ENCODE measurements at places on chromosomes 11 and 22.
A peak's percentile ranks its signal among the peaks of the same experiment; 100 is the strongest.

GRCh38 chr11:10784232-10785145 lies 24.2 kb downstream of the EIF4G2 start:
- peak; percentile 24 for DNase-seq

DNA sequence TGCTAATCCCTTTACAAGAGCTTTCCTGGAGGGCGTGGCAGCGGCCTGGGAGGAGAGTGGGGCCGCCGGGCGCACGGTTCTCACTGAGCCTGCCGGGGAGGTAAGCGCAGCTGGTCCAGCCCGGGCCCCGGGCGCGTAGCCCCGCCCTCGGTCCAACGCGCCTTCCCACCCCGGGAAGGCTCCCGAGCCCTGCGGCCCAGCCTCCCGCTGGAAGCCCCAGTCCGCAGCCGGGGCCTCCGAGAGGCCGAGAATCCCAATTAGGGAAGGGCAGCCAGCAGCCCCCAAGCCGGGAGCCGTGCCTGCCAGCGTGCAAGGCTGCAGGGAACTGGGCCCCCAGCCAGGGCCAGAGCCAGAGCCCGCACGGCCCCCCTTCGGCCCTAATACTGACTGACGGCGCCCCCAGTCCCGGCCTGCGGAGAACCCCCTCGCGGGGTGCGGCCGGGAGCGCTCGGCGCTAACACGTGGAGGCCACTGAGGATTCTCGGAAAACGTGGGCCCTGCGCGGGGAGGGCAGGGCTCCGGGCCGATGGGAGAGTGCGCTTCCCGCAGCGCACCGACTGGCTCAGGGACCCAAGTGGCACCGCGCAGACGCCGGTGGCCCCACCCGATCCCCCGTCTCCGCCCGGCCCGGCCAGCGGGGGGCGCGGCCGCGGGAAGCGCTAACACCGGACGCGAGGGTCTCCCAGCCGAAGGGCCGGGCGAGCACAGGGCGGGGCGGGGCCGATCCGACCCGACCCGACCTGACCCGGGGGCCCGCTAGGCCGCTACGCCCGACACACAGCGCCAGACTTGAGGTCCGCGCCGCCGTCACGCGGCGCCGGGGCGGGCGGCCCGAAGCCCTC lies 5.7 kb downstream of the ZFTA start:
- DNase-seq = no peak

DNA sequence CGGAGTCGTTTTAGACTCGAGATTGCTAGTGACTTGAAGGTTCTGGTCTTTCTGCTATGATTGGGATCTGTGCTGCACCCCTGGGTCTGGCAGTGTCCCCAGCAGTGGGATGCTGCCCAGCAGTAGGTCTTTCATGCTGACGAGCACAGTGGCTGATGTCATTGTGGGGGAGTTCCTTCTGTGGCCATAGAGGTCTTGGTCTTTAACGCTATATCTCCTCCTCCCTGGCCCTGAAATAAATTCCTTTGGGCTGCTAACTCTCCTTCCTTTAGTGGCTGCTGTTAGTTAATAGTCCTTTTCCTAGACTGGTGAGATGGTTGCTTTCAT lies 136.3 kb downstream of the TEAD1 start:
- DNase-seq = peak; percentile 79

GRCh38 chr11:120034176-120034875 lies 103.6 kb downstream of the TRIM29 start:
- no peak for DNase-seq

- no peak for DNase-seq
These were observed 1120.9 kb upstream of the CCDC90B start for GRCh38 chr11:84407091-84407490.

- no peak for DNase-seq
These were observed 172.8 kb upstream of the B3GAT1 start for GRCh38 chr11:134584706-134585445.

- DNase-seq = no peak
These were observed 13.8 kb upstream of the OR56A3 start for GRCh38 chr11:5928271-5928670.

DNA sequence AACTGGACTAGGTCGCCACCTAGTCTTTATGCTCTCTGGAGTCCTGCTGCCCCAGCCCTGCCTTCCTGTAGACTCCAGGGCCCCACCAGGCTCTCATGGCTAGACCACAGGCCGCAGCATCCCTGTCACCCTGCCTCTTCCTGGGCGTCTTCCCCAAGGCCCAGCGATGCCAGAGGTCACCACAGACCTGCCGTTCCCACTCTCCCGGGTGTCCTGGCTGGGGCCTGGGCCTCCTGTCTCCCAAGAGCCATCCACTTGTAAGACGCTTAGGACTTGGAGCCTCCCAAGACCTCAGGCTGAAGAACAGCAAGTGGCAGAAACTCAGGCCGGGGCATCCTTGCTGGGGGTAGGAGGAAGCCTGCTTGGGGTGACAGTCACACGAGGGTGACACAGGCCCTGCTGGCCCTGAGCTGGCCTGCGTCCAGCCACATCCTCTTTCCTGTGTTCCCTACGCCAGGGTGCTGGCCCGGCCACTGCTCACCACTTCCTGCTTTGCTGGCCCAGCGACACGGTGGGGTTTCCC lies 2.0 kb upstream of the TCIRG1 start:
- no peak for DNase-seq

- DNase-seq = no peak
These were observed 113.7 kb downstream of the ETS1 start for GRCh38 chr11:128473636-128474035.

DNA sequence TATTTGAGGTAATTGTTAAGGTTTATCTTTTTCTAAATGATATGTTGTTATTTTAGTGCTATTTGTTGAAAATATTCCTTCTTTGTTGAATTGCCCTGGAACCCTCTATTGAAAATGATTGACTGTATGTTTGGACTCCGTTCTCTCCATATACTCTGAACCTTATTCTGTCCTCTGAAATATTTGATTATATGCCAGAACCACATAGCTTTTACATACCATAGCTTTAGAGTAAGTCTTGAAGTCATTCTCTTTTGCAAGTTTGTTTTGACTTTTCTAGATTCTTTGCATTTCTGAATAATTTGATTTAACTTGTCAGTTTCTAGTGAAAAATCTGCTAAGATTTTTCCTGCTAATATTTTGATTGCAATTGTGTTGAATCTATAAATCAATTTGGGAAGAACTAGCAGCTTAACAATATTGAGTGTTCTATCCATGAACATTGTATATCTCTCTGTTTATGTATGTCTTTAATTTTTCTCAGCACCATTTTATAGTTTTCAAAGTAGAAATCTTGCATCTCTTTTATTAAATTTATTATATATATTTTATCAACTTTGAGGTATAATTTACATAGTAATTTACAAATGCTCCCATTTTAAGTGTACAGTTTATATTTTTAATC lies 51.7 kb upstream of the PITPNB start:
- DNase-seq = peak; percentile 63

DNA sequence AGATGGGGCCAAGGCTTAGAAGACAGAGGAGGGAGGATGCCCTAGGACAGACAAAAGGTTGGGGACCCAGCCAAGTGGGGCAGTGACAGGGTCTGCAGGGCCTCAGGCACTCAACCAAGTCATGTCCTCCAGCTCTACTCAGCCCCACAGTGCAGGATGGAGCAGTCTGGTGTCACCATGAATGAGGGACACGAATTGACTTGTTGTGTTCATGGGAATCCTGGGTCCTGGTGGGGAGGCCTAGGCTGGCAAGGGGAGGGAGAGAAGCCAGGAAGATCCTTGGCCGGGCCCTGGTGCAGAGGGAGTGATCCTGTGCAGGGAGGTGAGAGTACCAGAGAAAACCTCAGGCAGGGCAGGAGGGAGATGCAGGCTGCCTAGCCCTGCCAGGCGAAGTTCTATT lies 12.0 kb downstream of the P2RY6 start:
- DNase-seq = no peak

DNA sequence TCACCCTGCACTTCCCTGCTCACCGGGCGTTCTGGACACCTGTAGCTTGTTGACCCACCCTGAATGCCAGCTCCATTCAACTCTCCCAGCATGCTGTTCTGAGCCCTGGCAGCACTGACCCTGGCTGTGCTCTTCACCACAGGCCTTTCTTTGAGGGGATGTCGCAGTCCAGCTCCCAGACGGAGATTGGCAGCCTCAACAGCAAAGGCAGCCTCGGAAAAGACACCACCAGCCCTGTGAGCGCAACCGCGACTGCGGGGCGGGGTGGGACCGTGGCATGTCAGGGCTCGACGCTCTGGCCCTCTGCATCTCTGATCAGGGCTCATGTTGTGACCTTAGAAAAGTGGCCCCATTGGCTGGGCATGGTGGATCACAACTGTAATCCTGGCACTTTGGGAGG lies 47.4 kb upstream of the RAB1B start:
- no peak for DNase-seq

GRCh38 chr11:111417766-111418435 lies 38.8 kb upstream of the POU2AF1 start:
- DNase-seq = peak; percentile 53

- DNase-seq = peak; percentile 90
These were observed 36.0 kb downstream of the IRAG1 start for GRCh38 chr11:10657308-10658271.

DNA sequence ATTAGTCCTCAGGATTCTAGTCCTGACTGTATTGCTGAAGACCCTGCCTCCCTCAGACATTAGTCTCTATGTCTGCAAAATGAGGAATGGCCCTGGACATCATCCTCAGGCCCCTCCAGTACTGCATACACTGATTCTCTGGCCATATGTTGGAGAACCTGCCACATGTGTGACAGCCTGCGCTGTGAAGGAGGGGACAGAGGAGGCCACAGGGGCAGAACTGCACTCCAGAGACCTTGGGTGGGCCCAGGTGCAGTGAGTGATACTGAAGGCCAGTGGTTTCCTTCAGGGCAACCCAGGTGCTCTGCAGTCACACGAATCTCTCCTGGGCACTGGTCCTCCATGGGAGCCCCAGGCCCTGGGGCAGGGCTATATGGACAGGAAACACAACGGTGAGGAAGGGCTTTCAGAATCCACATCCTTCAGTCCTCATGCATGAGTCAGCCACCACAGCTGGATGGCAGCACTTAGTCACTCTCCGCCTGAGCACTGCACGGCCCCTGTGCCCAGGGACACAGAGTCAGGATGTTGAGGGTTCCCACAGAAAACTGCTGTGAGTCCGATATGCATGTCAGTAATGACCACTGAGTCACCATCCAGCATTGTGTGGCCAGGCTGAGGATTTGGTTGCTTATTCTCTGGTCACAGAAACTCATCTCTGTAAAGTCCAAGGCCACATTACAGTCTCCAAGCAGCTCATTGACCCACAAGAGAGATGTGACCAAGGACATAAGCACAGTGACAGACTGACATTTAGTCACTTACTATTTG lies 39.7 kb downstream of the ME3 start:
- DNase-seq = peak; percentile 99

DNA sequence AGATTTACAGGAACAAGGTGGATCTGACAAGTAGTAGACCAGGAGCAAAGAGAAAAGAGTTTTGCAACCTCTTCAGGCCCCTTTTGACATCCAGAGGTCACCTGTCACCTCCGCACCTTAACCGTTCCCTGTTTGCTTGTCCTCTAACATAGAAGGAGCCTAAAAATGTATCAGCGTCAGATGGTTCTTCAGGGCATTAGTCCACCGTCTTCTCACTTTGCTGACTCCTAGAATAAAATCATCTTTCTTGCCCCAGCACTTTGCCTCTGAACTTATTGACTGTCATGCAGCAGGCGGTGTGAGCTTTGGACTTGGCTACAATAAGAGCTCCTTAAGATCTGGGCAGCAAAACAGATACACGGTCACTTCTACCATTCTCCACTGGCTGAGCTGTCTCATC lies 339.7 kb upstream of the B3GAT1 start:
- DNase-seq = no peak

DNA sequence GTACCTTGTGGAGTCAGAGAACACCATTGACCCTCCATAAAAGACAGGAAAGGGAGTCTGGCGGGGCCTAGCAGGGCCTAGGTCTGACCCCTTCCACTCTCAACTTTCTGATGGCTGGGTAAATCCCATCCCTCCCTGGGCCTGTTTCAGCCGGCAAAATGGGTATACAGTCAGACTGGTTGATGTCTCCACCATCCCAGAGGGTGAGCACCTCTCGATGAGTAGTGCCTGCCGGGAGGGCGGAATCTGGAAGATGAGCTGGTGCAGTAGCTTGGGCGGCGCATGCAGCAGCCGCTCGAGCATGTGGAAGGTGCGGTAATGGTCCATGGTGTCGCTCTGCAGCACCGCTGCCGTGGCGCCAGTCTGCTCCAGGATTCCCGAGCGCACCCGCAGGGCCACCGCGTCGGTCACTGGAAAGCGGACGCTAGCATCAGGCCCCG lies 528 bp downstream of the FIBP start:
- DNase-seq = peak; percentile 67

GRCh38 chr22:45216133-45217003 lies 24.3 kb downstream of the KIAA0930 start:
- DNase-seq = peak; percentile 40

DNA sequence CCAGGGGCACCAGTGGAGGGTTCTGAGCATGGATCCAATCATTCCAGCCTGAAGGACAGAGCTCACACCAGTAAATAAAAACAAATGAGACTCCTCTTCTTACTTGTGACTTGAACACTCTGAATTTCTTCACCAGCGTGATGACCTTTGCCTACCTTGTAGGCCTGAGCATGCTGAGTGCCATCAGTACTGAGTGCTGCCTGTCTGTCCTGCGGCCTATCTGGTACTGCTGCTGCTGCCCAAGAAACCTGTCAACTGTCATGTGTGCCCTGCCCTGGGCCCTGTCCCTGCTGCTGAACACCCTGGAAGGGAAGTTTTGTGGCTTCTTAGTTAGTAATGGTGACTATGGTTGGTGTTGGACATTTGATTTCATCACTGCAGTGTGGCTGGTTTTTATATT lies 23.9 kb downstream of the MRGPRX4 start:
- no peak for DNase-seq

DNA sequence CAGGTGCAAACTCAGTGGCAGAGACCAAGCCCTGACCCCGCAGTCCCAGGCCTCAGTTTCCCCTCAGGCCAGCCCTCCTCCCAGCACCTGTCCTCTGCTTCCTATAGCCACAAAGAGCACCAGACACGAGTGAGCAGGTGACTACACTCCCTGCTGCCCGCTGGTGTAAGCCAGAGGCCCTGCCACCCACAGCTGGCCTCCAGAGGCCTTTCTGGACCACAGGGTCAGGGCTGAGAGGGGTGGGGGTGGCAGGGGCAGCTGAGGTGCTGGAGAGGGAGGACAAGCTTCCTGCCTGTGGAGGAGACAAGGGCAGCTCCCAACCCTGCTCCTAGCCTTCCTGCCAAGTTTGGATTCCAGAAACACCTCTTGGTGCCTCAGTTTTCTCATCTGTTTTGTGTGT lies 31.3 kb upstream of the WNT7B start:
- DNase-seq = peak; percentile 37

DNA sequence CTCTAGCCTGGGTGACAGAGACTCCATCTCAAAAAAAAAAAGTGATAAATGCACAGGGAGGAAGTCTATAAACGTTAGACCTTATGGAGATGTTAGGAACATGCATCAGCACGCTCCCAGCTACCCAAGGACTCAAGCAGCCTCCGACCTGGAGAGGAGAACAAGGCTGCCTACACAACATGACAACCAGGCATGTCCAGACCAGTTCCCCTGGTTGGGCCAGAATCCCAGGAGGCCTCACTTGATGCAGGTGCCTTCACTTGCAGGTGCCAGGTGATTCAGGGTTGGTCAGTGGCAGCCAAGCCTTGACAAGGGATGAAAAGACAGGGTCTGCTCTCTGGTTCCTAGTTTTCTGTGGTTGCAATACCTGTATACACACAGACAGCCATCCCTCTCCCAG lies 5.9 kb downstream of the RANGAP1 start:
- no peak for DNase-seq

Data from EH (cell line).